Cortex of kidney (tissue), 1 donor: ENCODE measurements at places on chromosomes 12 and 14.

DNA sequence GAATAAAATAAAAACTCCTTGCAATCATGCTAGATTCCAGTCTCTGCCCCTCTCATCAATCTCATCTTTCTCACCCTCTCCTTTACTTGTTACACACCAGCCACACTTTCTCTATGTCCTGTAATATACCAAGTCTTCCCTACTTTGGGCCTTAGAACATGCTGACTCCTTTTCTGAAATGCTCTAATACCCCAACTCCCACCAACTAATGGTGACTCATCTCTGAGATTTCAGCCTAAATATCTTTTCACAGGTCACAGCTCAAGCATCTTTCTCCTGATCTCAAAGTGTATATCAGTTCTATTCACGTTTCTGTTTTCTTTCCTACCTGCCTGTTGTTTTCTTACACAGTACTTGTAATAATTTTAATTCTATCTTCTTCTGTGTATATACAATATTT, 378.9 kb upstream of the PRICKLE1 start:
- no peak for DNase-seq

DNA sequence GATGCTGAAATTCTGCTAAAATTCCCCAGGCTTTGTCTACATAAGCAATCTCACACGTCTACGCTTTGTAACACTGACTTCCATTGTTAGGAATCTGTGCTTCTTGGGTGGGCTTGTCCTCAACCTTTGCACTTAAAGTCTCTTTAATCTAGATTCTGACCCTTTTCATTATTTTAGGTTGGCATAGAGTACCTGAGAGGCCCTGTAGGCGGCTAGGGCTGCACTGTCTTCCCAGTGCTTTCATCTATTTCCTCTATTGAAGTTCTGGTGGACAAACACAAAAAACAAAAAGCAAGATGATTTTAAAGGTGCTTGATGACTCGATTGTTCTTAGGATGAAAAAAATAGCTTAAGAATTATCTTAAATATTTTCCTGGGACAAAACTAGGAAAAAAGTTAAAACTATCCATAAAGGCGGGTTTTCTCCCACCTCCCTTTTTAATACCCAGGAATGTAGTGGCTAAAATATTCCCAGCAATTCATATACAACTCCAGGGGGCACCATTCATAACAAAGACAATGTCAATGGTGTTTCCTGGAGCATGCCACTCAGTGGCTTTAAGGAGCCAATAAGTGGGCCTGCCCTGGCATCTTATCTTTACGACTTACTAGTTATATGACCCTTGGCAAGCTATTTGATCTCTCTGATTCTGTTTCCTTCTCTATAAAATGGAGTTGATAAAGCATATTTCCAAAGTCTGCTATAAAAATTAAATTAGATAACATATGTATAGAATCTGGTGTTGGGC, 197.5 kb downstream of the STXBP6 start:
- no peak for DNase-seq

DNA sequence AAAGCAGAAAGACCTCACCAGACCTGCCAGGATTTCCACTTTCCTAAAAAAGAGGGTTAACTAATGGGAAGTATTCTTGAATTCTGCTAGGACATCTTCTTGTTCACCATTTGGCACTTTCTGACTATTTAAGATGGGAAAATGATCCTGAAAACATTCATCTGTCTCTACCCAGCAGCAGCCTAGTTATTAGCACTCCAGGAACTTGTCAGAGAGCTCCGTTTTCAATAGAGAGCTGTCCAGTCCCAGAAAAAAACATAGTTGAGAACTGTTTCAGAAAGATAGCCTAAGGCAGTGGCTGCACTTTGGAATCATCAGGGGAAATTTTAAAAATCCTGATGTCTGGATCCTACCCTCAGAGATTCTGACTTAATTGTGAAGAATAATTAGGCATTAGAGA, 22.1 kb upstream of the CEP83 start:
- DNase-seq, result no peak

- DNase-seq, result no peak
These were observed 1.6 kb downstream of the GMPR2 start for GRCh38 chr14:24234095-24235005.

DNA sequence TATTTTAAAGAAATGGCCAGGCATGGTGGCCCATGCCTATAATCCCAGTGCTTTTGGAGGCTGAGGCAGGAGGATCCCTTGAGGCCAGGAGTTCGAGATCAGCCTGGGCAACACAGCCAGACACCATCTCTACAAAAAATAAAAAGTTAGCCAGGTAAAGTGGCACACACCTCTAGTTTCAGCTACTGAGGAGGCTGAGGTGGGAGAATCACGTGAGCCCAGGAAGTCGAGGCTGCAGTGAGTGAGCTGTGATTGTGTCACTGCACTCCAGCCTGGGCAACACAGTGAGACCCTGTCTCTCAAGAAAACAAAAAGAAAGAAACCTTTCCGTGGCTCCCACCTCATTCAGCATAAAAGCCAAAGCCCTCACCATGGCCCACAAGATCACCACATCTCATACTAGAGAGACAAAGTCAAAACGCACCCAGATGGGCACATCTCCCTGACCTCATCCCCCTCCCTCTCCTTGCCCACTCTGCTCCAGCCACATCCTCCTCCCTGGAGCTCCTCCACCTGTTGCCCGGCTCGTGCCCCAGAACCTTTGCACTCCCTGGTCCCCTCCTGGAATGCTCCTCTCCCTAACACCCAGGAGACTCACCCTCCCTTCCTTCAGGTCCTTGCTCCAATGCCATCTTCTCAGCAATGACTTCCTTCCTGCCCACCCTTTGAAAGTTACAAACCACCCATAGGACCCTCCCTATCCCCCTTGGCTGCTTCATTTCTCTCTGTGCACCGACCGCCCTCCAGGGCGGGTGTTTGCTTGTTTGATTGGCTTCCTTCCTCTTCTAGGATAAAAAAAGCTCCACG, 4.8 kb upstream of the SCARB1 start:
- no peak for DNase-seq

GRCh38 chr12:62252576-62252975, 7.6 kb upstream of the USP15 start:
- no peak for DNase-seq
